ENCODE measurements at places on chromosomes 13 and 19. TPM values are rescaled to one million over a fixed set of nuclear protein-coding genes. Genes with fewer than 3 reads are reported as not detected.
A peak's percentile ranks its signal among the peaks of the same experiment; 100 is the strongest.

- peak; percentile 67 for DNase-seq
Measured at GRCh38 chr19:48290771-48291488, 21.0 kb downstream of the ZNF114 start.

DNA sequence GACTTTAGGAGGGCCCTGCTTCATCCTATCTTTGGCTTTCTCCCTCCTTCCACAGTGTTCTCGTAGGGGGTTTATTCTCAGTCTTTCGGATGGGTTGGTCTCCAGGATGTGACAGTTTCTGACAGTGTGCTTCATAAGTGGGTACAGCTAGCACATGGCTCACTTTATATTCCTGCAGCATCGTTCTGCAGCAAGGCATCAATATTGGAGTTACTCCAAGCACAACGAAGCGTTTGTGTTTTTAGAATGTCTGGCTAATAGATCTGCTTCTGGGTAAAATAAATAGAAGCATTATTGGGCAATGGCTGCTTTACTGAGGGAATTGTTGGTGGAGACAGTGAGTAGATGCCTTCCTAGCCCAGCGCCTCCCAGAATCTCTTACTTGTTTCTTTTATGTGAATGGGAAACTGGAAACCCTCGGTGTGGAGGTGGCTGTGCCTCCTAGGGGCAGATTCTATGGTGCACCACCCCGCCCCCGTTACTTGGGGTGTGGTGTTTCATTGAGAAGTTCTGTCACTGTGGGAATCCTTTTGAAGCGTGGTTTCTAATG is 2.0 kb downstream of the FARP1 start:
- DNase-seq: no peak

DNA sequence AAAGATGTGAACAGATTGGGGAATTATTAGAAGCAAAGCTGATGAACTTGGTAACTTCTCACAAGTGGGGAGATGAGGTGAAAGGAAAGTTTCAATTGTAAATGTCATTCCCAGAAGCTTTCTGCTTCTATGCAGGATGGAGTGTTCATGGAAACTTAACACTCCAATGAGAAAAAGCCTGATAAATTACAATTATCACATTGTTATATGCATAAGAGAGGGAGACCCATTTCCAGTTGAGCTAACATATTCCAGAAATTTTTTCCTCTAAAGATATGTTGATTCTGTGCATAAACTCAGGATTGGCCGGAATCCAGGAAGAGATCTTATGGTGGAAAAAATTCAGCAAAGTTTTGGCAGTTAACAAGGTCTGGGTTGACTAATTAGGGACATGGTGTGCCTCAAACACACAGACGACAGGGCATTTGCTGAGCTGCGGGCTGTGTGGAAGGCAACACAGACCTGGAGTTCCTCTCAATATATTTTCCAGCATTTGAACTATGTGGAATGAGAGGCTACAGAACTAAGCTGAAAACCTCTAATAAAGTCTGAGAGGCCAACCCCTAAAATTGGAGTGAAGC is 64.9 kb upstream of the FGF14 start:
- no peak for DNase-seq

DNA sequence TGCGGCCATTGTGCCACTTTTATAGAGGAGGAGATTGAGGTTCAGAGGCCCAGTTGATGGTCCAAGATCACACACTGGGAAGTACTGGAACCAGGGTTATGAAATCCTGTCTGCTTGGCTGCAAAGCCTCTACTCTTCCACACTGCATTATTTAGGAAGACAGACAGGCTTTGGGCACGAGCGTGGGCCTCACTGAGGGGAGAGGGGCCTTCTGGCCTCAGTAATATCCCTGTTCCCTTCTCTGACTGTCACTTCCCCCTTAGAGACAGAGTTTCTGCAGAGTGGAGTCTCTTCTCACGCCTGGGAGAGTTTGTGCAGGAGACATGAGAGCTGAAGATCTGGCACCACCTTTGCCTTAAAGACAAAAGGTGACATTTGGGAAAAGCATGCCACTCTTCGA is 49.0 kb upstream of the PNMA8B start:
- DNase-seq: peak; percentile 46

DNA sequence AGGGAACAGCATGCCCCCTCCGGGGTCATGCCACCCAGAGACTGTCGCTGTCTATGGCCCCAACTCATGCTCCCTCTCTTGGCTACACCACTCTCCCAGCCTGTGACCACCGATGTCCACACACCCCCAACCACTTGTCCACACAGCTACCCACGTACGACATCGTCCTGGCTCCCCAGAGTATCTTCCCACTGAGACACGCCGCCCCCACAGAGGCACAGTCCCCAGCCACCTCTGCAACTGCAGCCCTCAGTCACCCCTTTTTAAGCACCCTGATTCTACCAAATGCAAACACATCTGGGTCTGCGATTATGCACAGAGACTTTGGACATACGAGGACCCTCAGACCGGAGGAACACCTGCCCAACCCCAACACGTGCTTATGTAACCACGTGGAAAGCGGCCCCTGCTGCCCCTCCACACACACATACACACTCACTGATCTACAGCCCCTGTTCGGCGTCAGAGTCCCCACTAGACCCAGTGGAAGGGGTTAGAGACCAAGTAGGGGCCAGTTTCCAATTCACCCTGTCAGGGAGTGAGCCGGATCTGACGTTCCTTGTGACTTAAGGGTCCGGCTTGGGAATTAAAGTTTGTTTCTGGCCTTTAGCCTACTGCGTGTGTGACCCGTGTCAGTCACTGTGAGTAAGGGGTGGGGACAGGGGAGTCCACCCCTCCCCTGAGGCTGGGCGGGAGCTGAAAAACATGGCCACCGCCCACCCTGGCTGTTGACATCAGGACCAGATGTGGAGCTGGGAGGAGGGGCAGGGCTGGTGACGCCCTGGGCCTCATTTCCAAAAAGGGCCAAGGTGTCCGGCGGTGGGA is 11.9 kb upstream of the AXL start:
- no peak for DNase-seq

DNA sequence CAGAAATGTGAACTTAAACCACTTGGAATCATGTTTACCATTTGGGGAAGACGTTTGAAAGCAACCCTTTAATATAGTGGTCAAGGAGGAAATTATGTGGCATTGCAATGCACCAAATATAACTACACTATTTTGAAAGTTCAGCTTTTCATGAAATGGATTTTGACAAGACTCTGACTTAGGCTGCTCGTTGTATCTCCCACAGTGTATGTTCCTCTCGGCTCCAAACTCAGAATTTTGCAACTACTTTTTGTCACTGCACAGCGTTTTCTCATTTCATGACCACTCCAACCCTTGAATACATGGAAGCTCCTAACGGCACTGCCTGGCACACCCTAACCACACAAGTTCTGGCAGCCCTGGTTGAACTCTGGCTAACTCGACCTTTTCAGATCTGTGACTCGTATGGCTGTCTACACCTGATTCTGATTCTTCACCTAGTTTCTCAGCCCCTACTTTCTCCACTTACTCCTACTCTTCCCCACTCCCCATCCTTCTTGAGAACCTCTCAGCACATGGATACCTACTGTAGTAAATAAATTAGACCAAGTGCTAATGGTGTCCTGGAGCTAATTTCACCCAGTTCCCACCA is 7.0 kb upstream of the POMP start:
- no peak for DNase-seq

DNA sequence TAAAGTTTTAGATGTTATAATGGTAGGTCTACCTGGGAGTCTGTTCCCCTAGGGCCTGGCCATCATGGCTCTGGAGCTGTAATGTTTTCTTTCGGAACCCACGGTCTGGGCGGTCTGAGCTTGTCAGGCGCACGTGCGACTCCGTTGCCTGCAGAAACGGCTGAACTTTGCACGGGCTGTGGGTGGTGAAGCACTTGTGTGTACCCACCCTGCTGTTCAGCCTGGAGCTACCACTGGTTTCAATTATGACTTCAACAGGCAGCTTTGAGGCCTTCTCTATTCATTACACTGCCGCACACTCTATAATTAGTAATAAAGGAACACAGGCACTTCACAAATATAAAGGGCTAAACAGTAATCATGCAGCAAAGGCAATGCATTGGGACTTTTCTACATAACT is 6.0 kb downstream of the PCDH8 start:
- no peak for DNase-seq

DNA sequence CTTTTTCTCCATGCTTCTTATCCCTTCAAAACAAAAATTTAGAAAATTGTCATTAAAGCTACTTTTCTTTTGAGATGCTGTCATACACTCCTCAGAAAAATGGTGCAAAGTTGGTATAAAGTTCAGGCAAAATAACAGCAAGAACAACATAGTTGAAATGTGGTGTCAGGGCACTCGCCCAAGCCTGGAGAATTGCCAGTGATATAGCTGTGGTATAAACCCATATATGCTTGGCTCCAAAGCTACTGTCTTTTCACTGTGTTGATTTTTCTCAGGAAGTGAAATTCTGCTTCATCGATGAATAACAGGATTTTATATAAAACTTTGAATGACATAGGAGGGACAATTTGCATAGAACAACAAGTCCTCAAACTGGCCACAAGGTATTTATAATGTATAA is 2532.9 kb downstream of the PCDH9 start:
- DNase-seq: no peak

DNA sequence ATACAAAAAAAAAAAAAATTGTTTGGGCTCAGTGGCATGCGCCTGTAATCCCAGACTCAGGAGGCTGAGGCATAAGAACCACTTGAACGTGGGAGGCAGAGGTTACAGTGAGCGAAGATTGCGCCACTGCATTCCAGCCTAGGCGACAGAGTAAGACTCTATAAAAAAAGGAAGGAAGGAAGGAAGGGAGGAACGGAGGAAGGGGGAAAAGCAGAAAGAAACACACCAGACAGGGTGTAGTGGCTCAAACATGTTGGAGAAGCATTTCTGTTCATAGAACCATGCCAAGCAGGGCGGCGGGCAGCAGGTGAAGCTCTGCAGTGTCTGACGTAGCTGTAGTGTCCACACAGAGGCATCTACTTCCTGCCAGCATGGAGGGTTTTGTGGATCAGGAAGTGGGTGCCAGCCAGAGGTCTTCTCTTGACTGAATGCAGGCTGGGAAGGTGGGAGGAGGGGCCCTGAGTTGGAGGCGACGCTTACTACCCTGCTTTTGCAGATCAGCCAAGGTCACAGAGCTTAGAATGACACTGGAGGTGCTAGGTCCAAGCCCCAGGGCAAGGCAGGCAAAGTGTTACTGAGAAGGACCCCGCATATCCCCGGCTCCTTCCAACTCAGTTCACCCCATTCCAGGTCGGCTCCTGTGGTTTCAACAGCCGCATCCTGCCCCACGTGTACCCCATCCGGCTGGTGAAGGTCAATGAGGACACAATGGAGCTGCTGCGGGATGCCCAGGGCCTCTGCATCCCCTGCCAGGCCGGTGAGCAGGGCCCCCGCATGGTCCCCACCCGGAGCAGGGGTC is 11.6 kb upstream of the PGLS start:
- DNase-seq: no peak

DNA sequence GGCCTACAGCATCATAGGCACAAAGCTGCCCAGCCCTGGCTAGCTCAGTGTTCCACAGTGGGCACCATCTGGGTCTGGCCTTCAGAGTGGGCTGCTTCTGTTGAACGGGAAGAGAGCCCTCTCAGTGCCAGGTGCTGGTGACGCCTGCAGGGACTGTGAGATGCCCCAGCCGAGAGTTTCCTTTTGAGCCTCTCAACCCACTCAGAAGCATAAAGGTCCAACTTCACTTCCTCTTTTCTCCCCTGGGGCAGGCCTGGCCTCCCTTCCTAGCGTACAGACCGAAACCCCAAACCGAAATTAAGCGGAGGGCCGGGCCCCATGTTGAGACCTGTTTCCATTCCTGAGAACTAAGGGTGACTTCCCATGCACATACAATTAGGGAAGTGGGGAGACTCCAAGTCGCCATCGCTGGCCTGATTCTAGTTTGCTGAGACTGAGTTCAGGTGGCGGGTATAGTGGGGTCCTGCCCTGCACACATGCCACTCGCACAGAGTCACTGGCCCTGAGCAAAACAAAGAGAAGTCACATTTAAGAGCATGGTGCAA is 6.9 kb downstream of the RAB8A start:
- peak; percentile 34 for DNase-seq

GRCh38 chr13:44575741-44576350 is at the start of gene TSC22D1:
Gene TSC22D1 (minus strand): TSS chr13:44576330. CDS start chr13:44576074, 256 bp downstream.
- peak; percentile 41 for DNase-seq

GRCh38 chr19:14510311-14511228 is 7.6 kb downstream of the DNAJB1 start:
- DNase-seq: no peak

DNA sequence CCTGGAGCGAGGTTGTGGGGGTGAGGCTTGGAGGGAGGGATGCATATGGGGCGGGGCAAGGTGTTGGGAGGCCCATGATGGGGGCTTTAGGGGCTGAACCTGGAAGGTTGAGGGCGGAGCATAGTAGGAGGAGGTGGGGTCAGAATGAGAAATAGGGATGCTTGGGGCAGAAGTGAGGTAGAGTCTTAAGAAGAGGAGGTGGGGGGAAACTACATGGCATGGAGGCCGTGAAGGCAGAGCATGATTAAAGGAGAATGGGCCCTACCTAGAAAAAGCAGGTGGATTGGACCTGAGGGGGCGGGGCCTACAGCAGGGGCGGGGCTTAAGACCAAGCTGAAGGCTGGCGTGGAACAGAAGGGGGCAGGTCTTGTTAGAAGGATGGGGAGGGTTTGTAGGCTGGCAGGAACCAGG is 799 bp downstream of the NR1H2 start:
- no peak for DNase-seq

DNA sequence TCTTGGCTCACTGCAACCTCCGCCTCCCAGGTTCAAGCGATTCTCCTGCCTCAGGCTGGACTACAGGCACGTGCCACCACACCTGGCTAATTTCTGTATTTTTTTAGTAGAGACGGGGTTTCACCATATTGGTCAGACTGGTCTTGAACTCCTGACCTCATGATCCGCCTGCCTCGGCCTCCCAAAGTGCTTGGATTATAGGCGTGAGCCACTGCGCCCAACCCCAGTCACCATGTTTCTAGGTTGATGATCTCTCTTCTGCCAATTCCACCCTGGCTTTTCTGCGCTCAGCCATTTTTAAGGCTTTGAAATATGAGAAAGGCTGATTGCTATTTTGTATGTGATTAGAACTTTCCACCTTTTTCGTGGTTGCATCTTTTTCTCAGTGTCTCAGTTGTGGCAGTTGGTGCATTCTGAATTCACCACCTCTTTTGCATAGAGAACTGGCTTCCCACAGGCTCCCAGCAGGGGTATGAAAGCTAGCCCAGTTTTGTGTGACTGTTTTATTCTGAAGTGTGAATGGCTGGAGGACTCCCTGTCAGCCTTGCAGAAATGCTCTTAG is 15.5 kb downstream of the CEACAM1 start:
- DNase-seq: no peak

GRCh38 chr13:85288698-85289097 is 510.5 kb downstream of the SLITRK6 start:
- no peak for DNase-seq

The HIF3A gene
- total RNA-seq: not detected

The LRCH1 gene
- total RNA-seq: 17.5 TPM

The CASP14 gene
- not detected for total RNA-seq

The MTUS2 gene
- total RNA-seq: not detected

The SYT5 gene
- not detected for total RNA-seq

The TSSK6 gene
- total RNA-seq: 3.8 TPM

The ATP8B3 gene
- total RNA-seq: 11.7 TPM

Measured in activated naive CD4-positive, alpha-beta T cell treated with anti-CD3 and anti-CD28 coated beads, Interleukin-2, amount 50 U/mL, for 72 hours (primary cell).